ENCODE measurements at places on chromosomes 12 and 14.

DNA sequence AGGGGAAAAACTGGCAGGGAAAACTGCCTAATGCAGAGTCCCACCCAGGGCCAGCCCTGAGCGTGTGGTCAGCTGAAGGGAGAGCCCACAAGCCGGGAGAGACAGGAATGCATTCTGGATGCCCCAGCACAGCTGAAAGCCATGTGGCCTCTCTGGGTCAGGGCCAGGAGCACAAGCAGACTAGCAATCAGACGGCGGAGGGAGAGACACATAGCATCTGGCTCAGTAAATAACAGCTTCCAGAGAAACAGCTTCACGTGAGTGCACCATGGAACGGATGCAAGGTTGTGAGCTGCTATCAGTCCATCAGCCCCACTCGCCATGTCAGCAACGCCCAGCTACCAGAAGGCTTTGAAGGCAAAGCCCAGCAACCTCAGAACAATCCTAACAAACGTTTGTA lies 28.2 kb upstream of the TMEM106C start:
- DNase-seq: peak; percentile 83

DNA sequence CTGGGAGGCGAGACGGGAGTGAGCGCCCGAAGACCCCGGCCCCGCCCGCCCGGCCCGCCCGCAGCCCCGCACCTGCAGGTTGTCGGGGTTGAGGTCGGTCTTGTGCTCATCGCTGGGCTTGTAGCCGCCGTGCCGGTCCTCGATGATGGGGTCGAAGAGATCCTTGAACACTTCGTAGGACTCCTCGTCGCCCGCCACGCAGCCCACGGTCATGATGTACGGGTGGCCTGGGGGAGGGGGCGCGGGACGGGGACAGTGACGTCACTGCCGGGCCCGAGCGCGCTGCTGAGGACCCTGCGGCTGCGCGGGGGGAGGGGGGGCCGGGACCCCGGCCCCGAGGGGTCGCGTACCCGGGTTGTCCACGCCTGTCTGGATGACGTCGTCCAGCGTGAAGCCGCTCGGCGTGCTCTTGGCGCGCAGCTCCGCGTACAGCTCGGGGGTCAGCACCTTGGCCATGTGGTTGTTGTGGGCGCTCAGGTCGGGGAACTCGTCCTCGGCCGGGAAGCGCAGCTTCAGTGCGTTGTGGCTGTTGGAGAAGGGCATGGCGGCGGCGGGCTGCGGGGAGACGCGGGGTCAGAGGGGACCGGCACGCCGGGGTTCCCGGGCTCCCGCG lies 573 bp downstream of the CKB start:
- DNase-seq: no peak

GRCh38 chr12:75194250-75194649 lies 15.4 kb downstream of the KCNC2 start:
- DNase-seq: no peak

GRCh38 chr14:61887628-61888027 lies 125.4 kb downstream of the SNAPC1 start:
- no peak for DNase-seq

GRCh38 chr14:35940291-35940690 lies 114.2 kb downstream of the BRMS1L start:
- DNase-seq: no peak

DNA sequence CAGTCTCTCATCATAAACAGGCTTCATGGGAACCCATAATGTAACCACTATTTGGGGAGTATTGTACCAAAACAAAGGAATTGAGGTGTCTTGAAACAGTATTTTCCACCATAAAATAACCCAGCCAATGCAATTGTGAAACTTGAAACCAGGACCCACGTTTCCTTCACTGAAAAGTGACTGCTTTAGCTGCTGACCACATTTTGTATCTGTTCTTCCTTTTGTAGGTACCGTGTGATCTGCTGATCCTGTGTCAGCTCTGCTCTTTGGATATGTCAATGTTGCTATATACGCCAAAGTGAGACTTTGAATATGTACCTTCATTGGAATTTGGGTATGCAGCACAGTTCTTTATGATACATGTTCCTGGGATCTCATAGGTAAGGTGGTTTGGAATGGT lies 95.1 kb upstream of the CNTN1 start:
- DNase-seq: no peak
